ENCODE measurements at places on chromosomes 7 and 10. TPM values are rescaled to one million over a fixed set of nuclear protein-coding genes. Genes with fewer than 3 reads are reported as not detected.
A peak's percentile ranks its signal among the peaks of the same experiment; 100 is the strongest.

The CYP2C19 gene
- polyA plus RNA-seq: not detected

The LIPK gene
- not detected for polyA plus RNA-seq

The CDK1 gene
- 3.9 TPM for polyA plus RNA-seq

The SPDYE2B gene
- polyA plus RNA-seq: not detected

The CDH23 gene
- 10.9 TPM for polyA plus RNA-seq

GRCh38 chr7:157017149-157017548 is 6.7 kb upstream of the MNX1 start:
- no peak for DNase-seq

DNA sequence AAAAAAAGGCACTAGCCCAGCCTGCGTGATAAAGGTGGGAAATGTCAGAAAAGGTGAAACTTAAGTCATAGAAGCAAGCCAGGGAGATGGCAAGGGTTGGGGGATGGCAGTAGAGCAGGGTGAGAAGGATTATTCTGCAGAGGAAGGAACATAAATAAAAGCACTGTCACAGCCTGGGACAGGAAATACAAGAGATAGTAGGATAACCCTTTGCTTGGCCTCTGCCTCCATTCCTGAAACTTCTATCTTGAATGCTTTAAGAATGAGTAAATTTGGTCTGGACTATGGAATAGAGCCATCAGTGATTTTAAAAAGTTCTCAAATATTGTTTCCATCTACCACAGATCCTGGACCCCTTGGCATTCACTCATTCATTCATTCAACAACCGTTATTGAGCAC is 50.0 kb downstream of the ABCC2 start:
- DNase-seq: no peak

DNA sequence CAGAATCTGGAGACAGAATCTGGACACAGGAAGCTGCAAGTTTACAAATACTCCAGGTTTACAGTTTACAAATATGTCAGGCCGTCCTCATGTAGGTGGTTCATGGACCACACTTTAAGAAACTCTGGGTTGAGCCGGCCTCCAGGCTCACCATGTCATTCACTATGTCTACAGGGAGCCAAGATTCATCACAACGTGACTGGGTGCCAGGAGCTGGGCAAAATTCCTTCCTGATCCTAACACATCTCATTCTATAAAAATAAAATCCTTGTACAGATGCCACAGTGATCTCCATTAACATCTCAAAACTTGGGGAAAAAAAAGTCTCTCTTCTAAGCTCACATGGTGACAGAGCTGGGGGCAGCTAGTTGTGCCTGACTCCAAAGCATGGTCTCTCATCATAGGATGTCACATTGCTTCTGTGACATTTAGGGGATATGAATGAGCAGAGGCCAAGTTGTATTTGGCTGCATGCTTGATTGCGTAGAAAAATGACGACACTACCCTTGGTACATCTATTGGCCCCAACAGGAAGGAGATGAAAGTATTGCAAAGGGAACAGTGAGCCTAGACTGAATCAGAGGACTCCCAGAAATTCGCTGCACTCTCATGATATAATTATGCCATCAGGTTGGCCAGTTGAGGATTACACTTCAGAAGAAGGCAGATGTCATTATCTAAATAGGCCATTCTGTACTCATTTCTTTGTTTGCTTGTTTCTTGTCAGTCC is 35.9 kb downstream of the MTURN start:
- DNase-seq: no peak

DNA sequence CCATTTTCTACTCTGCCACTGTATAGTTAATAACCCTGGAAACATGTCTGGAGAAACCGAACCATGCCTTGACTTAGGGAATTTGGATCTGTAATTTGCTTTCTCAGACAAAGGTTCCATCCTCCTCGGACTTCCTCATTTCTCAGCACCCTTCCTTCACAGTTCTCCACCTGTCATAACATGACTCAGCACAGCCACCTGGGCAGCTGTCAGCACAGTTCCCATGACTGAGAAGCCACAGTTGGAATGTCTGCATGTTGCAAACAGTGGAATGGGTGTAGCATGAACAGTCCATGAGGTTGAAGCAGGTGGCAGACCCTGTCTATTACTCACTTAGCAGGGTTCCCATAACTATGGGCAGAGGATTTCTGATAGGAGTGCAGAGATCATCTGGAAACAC is 634 bp upstream of the OR9A4 start:
- no peak for DNase-seq

GRCh38 chr10:111125102-111125501 is 48.3 kb downstream of the ADRA2A start:
- DNase-seq: no peak

DNA sequence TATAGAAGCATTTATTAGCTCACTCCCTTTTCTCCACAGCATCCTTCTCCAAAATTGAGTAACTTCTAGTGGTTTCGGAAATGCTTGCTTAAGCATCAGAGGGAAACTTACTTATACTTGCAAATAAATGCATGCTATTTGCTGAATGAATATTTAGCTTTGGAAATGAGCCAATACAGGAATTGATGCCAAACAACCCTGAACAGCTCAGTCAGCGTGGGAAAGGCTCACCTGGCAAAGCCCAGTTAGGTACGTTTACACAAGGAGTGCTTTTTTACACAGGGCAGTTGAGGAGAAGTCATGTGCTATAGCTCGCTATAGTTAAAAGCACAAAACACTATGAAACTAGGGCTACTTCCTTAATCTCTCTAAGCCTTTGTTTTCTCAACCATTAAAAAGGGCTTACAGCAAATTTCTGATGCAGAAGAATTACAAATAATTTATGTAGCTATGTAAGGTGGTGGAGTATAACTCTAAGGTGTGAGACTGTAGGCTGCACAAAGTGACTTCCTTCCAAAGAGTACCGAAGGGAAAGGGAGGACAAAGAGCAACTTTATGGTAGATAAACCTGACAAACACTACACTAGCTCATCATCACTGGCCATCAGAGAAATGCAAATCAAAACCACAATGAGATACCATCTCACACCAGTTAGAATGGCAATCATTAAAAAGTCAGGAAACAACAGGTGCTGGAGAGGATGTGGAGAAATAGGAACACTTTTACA is 498.2 kb downstream of the PHTF2 start:
- no peak for DNase-seq

- DNase-seq: no peak
Measured at GRCh38 chr10:72821606-72822005, 71.9 kb upstream of the OIT3 start.

DNA sequence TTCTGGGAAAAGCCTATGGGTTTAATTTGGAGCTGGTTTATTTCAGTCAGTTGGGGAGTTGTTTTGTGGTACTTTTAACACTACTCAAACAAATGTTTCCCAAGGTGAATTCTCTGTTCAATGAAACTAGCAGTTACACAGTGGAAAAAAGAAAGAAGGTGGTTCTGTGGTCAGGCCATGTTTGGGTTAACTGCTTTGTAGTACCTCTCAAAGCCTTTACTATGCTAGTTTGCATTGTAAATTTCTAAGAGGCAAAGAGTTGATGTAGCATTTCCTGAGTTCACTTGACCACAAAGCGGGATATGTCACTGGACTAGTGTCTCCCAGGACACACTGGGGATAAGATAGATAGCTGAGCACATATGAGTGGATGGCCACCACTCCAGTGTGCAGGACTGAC is 145.4 kb downstream of the KIF20B start:
- DNase-seq: no peak

DNA sequence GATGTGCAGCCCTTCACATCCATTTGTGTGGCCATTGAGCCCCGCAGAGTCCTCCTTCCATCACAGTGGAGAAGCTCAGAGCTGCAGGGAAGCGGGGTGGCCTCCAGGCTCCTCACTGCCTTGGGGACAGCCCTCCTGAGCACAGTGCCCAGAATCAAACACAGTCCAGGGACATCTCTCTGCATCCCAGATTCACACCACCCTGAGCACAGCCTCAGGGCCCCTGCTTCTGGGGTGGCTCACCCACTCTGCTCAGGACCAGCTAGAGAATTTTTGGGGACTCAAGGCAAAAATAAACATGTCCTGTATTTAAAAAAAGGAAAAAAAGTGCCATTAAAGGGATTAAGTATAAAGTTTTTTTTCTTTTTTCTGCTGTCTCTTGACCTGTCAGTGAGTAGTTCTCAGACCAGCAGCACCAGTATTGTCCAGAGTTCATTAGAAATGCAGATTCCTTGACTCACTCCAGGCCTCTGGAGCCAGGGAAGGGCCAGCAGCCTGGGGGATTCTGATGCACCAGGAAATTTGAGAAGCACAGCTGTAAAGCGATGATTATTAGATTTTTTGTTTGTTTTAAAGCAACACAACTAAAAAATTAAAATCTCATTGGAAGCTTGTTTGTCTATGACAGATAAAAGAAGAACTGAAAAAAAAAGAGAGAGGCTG is 61.6 kb downstream of the ARHGAP22 start:
- no peak for DNase-seq

DNA sequence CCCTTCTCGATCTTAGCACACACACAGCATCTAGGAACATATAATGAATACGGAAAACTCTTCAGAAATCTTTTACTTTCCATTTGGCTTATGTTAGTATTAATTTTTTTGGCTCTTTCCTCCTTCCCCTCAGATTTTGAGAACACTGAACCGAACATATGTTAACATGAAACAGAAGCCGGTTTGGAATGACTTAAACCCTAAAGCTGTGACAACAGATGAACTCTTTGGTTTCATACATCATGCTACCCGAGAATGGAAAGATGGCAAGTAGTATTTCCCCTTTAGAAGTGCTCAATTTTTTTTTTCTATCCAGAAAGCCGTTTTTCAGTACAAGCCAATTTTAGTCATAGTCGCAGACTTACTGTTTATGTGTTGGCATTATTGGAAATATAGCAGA is 164.7 kb downstream of the DNAH11 start:
- DNase-seq: no peak

DNA sequence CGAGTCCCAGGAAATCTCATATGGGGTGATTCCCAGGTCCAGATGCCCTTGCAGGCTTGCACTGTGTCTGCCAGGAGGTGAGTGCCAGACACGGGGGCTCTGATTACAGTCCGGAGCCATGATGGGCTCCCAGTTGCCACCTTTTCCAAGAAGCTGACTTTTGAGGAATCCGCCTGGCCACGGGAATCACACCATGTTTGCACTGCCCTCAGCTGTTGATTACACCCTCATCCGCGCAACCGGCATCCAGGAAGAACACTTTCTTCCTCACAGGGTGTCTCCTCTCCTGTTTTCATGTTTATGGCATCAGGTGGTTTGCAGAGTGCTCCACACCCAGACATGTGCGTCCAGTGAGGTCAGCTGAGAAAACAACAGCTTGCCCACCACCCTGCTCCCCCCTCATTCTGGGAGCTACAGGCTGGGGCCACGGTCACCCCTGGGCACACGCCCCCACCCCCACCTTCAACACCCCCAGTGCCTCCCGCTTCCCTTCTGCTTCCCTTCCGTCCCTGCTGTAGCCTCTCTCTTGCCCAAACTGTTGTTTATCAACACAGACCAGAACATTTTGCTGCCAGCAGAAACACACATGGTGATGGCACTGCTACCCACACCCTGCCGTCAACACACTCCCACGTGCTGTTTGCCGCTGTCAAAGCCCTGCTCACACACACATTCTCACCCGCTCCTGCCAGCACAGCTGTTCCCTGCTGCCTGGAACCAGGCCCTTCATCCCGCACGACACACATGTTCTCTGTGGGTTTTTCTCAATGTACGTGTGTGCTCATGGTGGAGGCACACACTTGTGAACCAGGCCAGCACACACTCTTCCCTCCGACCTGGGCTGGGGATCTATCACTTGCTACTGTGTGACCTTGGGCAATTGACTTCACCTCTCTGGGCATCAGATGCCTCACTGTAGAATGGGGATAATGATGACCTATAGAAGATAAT is 35.8 kb downstream of the DDIT4 start:
- peak; percentile 63 for DNase-seq

GRCh38 chr10:98338318-98338717 is 70.3 kb upstream of the LOXL4 start:
- DNase-seq: no peak

DNA sequence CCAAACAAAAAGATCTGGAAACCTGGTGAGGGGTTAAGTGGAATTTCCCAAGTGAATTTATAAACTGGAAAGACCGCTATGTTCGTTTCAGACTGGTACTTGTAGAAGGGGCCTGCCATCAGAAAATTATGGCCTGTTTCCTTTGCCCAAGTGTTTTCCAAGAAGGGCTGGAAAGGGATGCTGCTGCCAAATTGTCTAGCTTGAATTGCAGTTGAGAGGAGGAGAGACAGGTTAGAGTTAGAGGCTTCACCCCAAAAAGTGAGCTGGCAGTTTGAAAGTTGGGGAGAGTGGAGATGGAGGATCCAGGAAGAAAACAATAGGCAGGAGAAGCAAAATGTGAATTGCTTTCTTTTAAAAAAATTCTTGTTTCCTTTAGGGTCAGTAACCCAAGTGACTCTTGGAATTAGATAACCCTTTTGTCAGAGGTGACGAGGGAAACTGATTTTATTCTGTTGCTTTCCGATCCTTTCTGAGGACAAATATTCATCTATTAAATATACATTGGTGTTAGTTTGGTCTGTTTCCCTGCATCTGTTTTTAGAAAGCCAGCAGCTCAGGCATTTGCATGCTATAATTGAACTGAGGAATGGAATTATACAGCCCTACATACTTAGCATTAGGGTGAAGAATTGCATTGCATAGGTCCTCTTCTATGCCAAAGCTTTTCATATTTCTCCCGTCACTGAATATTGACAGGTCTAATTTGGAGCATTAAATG is 82.5 kb upstream of the PRR15 start:
- DNase-seq: no peak

DNA sequence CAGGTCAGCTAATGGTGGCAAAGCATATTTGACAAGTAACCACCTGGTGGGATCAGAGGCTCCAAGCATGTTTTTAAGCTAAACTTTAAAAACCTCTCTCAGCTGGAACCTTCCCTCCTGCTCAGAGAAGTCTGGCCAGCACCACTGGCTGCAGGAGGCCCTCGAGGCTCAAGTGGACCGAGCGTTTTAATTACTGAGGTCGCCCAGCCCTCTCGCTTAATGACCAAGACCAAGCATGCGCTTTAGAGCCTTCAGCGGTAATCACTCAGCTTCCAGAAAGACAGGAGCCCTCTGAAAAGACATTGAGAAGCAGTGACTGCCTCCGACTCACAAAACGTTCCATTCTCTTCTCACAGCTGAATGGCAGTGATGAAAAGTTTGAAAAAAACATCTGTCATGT is 383.4 kb upstream of the ADARB2 start:
- no peak for DNase-seq
